ENCODE measurements at places on chromosomes 1 and 21.

DNA sequence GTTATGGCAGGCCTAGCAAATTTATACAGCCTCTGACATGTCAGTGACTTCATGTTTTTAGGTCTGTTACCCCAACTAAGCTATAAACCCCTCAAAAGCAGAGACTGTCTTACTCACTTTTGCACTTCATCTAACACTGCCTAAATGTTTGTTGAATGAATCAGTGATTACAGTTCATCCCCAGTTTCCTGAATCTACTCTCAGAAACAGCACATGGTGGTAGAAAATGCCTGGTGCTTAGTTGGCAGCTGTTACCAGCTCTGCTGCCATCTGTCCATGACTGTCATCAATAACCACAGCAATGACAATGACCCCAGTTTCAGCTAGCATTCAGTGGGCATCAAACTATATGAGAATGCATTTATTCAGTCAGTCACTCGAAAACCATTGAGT, 110.5 kb upstream of the SERBP1 start:
- no peak for DNase-seq

DNA sequence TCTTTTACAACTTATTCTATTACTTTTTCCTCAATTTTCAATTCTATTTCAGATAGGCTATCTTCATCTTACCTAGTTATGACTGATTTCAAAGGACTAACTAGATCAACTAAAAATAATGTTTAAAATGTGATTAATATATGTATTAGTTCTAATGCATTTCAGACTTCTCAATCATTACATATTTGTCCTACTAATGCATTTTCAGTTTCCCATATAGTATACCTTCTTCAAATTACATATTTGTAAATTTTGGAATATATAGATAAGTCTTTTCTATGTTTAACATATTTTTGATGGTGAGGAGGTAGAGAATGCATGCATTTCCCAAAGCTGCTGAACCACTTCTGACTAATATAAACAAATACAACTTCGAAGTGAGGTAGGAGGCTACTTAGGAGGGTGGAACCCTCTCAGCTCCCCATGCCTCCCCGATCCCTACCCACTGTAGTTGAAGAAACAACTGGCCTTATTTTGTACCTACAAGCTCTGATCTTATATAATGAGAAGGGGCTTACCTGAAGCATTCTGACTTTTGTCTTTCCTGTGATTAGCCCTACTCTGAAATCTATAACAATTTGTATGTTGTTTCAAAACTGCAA, 1.7 kb downstream of the TRMT1L start:
- DNase-seq, result no peak

GRCh38 chr1:95451054-95451453, 217.0 kb downstream of the RWDD3 start:
- no peak for DNase-seq

DNA sequence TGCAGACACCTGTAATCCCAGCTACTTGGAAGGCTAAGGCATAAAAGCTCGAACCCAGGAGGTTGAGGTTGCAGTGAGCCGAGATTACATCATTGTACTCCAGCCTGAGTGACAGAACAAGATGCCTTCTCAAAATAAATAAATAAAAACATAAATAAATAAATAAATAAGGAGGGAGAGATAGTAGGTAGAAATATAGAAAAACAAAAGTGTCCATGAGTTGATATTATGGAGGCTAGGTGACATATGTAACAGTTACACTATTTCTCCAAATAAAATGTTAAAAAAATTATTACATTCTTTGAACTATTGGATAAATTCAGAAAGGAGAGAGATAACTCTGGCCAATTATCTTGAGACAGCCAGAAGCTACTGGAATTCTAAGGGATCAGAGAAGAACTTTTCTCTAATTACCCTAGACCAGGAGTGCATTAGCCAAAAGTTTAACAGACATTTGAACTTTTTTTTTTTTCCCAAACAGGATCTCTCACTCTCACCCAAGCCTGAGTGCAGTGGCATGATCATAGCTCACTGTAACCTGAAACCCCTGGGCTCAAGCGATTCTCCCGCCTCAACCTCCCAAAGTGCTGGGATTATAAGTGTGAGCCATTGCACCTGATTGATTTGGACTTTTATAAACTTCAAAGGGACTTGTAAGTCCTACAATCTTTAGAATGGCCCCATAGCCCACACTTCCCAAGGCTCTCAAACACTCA, 17.6 kb downstream of the SYNJ1 start:
- no peak for DNase-seq
